Fibroblast of gingiva (primary cell): ENCODE measurements at places on chromosomes 2 and 18.

DNA sequence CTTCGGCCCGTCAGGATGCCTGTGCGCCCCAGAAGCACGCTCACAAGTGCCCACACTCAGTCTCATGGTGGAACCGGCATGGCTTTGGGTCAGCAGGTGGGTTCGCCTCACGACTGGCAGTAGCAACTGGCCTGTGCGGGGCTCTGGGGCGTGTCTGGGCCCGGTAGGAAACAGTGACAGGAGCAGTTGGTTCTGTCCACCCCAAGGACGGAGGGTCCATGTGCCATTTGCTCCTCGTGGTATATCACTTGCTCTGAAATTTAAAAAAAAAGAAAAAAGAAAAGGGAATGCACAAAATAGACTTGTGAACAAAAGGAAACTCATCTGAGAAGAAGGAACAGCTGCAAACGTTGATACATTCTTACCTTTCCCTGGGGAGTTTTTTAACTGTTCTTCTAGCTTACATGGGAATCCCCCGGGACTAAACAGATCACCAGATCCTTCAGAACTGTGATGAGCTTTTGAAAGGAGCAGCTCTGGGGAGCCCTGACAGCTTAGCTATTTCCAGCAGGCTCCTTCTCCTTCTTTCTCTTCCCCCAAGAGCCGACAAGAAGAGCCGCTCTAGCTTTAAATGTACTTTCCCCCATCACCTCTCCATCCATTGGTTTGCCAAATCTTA is 42.8 kb downstream of the TRAPPC12 start:
- no peak for DNase-seq

DNA sequence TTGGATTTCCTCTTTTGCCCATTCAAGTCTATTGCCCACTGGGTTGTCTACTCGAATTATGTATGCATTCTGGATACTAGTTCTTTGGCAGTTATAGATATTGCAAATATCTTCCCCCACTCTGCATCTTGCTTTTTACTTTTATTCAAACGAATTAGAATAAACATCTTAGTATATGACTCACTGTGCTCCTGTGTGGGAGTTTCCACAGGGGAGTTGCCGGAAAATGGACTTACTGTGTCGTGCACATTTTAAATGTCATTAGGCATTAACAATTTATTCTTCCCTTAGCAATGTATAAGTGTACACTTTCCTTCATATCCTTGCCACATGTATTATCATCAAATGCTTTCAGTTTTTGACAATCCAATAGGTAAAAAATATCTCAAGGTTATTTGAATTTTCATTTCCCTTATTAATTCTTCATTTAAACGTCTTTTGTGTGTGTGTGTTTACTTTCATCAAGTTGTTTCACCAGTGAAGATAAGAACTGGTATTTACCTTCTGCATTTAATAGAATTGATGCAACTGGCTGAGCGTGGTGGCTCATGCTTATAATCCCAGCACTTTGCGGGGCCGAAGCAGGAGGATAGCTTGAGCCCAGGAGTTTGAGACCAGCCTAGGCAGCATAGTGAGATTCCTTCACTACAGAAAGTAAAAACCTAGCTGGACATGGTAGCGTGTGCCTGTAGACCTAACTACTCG is 4.6 kb upstream of the UGT1A5 start:
- DNase-seq = no peak

GRCh38 chr2:55138014-55138881 is 88.0 kb upstream of the RTN4 start:
- DNase-seq = no peak

GRCh38 chr2:65471409-65471808 is 39.0 kb upstream of the SPRED2 start:
- DNase-seq = no peak

- DNase-seq = no peak
Measured at GRCh38 chr2:115036818-115037217, 594.4 kb downstream of the DPP10 start.

DNA sequence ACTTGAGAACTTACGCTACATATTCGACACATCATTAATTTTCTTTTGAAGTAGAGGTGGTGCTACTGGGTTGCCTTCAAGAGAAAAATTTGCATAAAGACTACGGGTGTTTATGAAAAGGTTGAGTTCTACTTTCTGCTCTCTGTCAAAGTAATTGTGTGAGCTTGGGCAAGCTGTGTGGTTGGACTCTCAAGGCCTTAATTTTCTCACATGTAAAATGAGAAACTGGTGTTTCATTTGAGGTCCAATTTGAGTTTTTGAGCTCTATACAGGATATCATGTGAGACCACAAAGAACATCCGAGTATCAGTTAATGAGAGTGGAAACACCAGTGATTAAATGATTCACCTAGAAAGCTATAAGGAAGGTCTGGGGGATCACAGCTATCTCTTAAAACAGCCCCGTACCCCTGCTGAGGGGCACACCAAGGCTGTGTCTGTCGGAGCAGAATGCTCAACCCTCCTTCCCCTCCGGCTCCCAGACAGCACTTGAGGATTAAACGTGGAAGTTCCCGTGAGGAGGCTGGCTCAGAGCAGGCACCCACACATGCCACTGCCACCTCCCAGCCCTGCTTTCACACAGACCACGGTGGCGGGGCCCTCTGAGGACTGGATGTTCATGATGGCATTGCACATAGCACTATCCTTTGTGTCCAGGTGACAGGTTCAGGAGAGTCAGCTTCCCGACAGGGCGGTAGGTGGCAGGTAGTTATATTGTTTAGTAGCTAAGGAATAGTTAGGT is 191.8 kb downstream of the RNF144A start:
- no peak for DNase-seq

DNA sequence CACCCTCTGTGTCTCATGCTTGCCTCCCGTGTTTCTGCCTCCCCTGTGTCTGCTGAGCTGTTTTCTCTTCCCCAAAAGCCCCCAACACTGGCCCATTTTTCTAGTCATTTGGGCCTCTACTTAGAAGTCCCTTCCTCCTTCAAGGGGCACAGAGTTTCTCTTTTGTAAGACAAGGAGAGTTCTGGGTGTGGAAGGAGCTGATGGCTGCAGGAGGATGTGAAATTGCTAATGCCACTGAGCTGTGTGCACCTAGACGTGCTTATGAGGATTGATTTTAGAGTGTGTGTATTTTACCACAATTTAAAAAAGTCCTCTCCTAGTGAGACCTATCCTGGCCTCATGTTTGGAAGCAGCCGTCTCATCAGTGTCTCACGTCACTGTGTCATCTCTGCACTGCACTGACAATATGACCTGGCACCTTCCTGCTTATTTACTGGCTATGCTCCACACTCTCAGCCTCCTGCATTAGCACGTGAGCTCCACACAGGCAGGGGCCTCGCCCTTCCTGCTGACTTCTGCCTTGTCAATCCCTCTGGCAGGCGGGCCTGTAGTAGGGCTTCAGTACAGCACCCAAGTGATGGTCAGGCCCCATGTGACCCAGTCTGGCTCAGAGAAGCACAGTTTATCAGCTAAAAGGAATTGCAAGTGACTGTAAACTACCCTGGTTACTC is 8.0 kb upstream of the MBP start:
- DNase-seq = no peak

DNA sequence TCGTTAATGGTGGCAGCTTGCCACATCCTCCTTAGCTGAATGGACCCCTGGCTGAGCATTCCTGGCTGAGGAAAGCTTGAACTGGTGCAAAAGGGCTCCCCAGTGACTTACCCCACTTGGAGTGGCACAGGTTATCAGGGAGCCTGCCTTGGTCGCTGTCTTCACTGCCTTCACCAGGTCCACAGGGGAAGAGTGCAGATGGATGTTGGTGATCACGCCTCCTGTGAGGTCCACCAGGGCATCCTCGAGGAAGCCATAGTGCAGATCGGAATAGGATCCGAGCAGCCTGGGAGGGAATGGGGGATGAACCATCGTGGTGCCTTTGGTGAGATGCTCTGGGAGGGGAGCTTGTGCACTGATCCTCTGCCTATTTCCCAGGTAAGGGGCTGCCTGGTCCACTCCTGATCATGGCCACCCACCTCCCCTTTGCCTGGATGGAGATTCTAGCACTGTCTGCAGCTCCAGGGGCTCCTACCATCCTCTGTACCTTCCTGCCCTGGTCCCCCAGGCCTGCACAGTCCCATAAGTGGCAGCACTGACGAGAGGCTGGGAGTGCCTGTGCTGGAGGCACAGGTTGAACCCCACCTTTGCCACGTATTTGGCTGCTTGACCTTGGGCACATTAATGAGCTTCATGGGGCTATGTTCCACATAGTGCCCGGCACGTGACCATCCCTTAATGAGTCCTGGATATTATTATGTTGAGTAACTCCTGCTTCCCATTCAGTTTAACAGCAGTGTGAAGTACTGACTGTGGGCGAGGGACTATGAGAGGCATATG is 43.0 kb downstream of the CAPN13 start:
- no peak for DNase-seq

- DNase-seq = peak; percentile 60
Measured at GRCh38 chr2:222731201-222731621, 59.8 kb downstream of the MOGAT1 start.

- DNase-seq = no peak
Measured at GRCh38 chr2:136828162-136828561, 62.8 kb downstream of the THSD7B start.

DNA sequence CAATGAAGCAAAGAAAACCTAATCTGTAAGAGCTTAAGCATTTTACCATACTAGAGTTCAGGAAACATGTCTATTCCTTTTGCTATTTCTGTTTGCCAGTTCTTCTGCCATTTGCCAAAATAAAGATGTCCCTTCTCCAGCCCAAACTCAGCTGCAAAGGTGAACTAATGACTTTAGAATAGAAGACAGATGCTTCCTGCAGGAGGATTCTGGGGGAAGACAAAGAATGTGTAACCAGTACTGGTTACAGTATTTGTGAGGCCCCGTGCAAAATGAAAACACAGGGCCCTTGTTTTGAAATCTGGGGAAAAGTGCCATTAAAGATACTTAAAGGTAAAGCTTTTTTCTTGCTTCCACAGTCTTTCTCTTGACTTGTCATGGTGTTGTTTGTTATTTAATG is 34.3 kb upstream of the MTX2 start:
- DNase-seq = no peak

DNA sequence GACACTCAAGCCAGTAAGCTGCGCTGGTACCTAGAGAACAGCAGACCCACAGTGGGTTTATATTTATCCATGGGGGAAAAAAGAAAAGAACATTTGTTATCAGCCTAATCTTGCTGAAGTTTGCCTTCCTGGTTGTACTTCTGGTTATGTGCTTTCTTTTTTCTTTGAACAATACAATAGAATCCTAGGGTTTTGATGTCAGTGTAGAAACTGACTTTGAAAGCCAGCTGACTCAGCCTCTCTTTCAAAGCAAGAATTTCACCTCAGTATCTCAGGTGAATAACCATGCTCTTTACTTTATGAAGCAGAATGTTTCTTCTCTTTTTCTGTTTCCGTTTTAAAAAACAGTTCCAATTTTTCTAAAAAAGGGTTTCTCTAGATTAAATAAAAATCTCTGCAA is 78.4 kb downstream of the CD8B2 start:
- no peak for DNase-seq

DNA sequence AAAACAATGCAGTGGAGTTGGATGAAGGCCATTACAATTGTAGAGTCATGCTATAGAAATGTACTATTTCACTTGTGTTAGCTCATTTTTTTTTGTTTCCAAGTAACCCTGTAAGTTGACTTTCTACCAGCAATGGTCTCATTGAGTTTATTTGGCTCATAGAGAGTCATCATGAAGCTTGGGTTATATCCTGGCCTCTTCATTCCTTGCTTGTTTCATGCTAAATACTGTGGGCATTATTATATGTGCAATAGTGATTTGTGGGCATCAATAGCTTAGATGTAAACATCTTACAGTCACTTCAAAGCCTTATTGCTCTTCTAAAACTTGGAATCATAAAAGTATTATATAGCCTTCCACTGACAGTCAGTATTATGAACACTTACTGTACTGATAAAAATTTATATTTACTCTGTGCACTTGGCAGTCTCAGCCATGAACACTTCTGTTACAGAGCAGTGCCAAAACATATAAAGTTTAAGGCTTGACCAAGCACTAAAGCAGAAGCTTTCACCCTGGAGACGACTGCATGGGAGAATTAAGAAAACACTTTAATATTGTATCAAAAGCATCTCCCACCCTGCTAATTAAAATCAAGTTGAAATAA is 751.2 kb downstream of the SATB2 start:
- no peak for DNase-seq

DNA sequence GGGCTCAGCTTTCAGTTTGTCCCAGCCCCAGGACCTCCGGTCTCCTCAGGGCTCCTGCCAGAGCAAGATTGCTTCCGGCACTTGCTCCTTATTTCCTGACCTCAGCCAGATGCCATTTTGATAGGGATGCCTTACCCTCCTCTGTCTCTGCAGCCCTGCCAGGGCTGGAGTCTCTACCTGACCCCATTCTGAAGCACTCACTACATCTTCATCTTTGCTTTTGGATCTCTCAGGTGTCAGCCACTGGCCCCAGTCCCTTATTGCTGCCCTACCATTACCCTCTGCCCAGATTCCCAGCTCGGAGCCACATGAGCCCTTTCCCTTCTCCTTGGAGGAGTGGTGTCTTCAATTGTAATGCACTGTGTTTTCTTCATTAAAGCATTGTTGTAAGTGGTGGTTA is 17.1 kb downstream of the OSBPL6 start:
- no peak for DNase-seq

GRCh38 chr2:215658635-215659305 is 222.9 kb upstream of the FN1 start:
- no peak for DNase-seq

- DNase-seq = no peak
Measured at GRCh38 chr2:233531955-233532354, 34.6 kb downstream of the USP40 start.

GRCh38 chr18:77129150-77129551 is 3.4 kb downstream of the MBP start:
- peak; percentile 63 for DNase-seq

- DNase-seq = no peak
Measured at GRCh38 chr2:183927406-183928325, 670.7 kb upstream of the ZNF804A start.

DNA sequence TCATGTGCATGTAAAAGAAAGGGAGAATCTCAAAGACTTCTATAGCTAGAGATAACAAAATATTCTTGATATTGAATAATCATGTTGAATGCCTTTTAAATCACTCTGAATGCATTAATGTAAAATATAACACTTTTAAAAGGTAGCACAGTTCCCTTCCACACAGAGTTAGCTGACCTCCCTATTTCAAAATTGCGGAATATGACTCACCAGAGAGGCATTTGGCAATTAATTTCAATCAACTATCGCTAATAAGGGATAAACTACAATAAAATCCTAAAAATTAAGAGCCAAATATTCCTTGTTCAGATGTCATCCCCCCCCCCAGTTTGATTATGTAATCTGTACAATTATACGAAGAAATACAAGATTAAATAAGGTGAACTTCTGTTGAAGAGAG is 29.3 kb downstream of the ZC3H15 start:
- DNase-seq = no peak

- DNase-seq = no peak
Measured at GRCh38 chr2:99977966-99978365, 164.4 kb downstream of the AFF3 start.

GRCh38 chr2:74951211-74951754 is 7.2 kb upstream of the POLE4 start:
- no peak for DNase-seq

GRCh38 chr2:157592374-157592773 is 36.3 kb downstream of the ACVR1C start:
- DNase-seq = no peak
